ENCODE measurements at places on chromosomes 11 and 22. TPM values are rescaled to one million over a fixed set of nuclear protein-coding genes. Genes with fewer than 3 reads are reported as not detected.

GRCh38 chr11:126991596-126991995 lies 9.0 kb downstream of the KIRREL3 start:
- DNase-seq, result no peak

GRCh38 chr22:22200569-22201184 lies 43.9 kb upstream of the VPREB1 start:
- DNase-seq, result no peak

- DNase-seq, result no peak
Observed at GRCh38 chr11:83192606-83193245, 786 bp upstream of the ANKRD42 start.

DNA sequence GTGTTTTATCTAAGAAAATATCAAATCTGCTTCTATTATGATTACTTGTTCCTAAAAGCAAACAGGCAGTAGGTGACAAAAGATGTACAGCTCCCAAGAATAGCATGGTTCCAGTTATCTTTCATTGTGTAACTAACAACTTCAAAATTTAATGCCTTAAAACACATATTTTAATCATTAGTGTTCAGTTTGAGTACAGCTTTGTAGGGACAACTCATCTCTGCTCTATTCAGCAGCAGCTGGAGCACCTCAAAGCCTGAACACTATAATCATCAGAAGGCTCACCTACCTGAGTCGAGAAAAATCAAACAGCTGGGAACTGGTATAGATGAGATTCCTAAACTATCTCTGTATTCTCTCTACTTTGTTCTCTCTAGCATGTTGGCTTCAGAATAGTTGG lies 24.3 kb upstream of the OR5B12 start:
- DNase-seq, result no peak

The KRTAP5-11 gene
- total RNA-seq, result not detected

The LARGE1 gene
- 15.4 TPM for total RNA-seq

The MS4A3 gene
- total RNA-seq, result not detected
